ENCODE measurements at places on chromosomes 13 and 19.

GRCh38 chr19:5805462-5806132, 730 bp downstream of the NRTN start:
- DNase-seq: peak; percentile 81

- peak; percentile 49 for DNase-seq
Observed at GRCh38 chr19:55418185-55418584, 10.6 kb upstream of the UBE2S start.

- no peak for DNase-seq
Observed at GRCh38 chr13:41383386-41383785, 72.3 kb downstream of the NAA16 start.

- DNase-seq: no peak
Observed at GRCh38 chr19:41705393-41706174, 2.8 kb upstream of the CEACAM5 start.
